Skin of body (tissue), 3 donors: ENCODE measurements at places on chromosomes 11 and 22. TPM values are rescaled to one million over a fixed set of nuclear protein-coding genes. Genes with fewer than 3 reads are reported as not detected.
A peak's percentile ranks its signal among the peaks of the same experiment; 100 is the strongest.

DNA sequence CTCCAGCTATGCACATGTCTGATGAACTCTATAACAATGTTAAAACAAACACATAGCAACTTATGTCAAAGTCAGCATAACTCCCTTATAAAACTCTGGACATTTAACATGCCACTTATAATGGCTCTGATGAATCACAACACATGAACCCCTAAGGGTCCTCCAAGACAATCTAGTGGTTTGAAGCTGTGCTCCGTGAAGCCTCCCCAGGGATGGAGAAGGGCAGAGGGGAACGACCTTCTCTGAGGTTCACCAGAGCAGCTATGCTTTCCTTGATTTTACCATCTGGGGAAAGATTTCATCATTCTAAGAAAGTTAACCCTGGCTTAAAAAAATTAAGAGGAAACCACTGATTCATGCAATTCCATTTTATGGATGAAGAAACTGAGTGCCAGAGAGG lies 84.4 kb downstream of the MPPED2 start:
- no peak for DNase-seq

The SLC35F2 gene
- 11.7 TPM for total RNA-seq

GRCh38 chr11:37402663-37403062 lies 804.6 kb upstream of the RAG2 start:
- DNase-seq: no peak

The CYP2D6 gene
- total RNA-seq: 1.4 TPM

GRCh38 chr11:17560281-17561110 lies 13.4 kb downstream of the OTOG start:
- DNase-seq: no peak

DNA sequence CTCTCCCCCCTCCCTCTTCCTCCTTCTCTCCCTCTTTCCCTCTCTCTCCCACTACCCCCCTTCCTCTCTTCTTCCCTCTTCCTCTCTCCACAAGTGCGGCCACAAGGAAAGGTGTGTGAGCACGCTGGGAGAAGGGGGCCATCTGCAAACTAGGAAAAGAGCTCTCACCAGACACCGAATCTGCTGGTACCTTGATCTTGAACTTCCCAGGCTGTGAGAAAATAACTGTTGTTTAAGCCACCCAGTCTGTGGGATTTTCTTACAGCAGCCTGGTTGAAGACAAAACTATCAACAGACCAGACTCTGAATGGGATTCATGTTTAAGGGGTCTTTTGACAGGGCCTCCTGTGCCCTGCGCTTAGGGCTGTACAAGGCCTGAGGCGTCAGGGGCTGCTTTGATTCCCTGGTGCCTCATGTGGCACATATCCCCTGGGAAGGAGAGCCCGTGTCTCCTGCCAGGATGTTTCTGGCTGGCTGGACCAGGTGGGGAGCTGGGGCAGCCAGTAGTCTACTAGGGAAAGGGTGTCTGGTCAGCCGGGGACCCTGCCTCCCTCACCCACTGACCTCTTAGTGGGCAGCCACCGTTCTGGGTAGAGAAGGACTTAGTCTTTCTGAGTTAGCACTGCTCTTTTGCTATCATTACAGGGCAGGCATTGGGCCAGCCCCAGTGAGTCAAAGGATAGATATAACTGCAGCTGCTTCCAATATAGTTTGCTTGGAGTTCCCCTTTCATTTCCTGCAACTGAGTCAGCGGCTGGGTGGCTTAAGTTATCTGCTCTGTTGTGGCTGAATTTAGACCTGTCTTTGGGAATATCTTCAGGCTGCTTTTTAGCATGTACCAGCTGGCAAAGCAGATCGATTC lies 6.2 kb downstream of the PANX1 start:
- DNase-seq: peak; percentile 53

GRCh38 chr11:5269715-5270147 lies at the start of gene HBE1:
Gene HBE1, minus strand, starts transcription at chr11:5269945. Its CDS starts 55 bp downstream, at chr11:5269890.
- no peak for DNase-seq

- no peak for DNase-seq
Measured at GRCh38 chr11:62295504-62295903, 3.4 kb downstream of the SCGB1D4 start.

DNA sequence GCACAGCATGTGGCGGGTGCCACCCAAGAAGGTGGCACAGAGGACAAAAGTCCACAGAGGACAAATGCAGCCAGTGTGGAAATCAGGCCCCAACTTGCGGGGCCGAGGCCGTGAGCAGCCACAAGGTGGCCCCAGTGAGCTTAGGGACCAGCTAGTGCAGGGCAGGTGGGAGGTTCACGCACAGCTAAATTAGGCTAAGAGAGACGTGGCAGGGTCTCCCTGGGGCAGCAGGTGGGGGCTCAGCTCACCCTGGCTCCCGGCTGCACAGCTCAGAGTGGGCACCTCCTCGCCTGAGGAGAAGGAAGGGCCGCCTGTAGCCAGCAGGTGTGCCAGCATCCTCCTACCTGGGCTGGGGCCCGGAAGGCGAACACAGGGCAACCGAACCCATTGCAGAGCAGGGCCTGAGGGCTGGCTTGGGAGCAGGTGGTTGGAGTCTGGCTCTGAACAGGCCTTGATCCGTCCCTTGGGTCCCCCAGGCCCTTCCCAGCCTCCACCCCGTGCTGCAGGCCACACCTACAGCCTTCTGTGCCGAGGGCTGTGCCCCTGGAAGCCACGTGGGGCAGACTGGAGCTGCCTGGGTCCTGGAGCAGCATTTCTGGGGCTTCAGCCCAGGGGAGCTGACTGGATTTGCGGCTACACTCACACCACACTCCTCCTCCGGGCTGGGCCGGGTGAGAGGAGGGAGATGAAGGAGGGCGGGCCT lies 26.1 kb upstream of the CELSR1 start:
- no peak for DNase-seq

DNA sequence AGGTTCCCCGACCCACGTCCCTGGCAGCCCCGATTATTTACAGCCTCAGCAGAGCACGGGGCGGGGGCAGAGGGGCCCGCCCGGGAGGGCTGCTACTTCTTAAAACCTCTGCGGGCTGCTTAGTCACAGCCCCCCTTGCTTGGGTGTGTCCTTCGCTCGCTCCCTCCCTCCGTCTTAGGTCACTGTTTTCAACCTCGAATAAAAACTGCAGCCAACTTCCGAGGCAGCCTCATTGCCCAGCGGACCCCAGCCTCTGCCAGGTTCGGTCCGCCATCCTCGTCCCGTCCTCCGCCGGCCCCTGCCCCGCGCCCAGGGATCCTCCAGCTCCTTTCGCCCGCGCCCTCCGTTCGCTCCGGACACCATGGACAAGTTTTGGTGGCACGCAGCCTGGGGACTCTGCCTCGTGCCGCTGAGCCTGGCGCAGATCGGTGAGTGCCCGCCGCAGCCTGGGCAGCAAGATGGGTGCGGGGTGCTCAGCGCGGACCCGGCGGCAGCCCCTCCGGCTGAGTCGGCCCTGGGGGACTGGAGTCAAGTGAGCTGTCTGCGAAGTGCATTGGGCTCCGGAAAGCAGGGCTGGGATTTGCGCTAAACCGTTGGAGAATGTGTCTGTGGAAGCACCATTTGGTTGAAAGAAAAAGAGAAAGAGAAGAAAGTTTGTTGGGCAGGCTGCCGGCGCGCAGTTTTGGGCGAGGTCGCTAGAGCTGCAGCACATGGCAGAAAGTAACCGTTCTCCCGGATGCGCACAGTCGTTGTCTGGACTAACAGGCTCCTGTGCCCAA lies at the start of gene CD44:
Gene CD44, plus strand, starts transcription at position 229 of the 779 bp plus-strand sequence. Its CDS starts 133 bp downstream, at position 362.
- DNase-seq: peak; percentile 86

DNA sequence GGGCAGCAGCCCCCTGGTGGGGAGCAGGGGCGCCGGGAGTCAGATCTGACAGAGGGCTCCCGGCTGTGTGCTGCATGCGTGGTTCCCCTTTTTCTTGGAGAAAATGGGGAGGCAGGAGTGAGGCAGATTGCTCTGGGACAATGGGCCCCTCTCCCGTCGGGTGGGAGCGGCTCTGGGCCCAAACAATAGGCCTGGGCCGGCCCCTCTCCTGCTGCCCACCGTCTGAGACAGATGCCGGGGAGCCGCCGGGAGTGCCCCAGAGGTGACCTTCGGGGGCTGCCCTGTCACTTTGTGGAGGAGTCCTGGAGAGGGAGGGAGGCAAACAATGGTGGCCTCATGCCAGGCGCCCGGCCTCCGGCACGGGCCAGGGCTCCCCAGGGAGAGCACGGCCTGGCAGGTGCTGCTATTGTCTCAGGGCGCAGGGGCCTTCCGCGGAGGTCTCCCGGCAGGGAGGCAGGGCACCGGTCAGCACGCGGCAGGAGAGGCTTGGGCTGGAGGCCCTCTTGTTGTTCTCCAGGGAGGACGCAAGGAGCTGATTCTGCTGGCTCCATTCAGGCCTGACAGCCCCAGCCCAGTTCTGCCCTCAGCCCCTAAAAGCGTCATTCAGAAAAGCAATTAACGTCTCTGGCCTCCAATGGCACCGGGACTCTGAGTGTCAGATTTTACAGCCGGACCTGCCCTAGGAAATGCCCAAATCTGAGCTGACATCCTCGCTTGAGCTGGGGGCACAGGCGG lies 44.8 kb downstream of the SMIM38 start:
- no peak for DNase-seq

The TMEM191B gene
- 0.59 TPM for total RNA-seq

GRCh38 chr11:121048464-121049233 lies 24.7 kb downstream of the TBCEL start:
- no peak for DNase-seq

The KRTAP5-10 gene
- total RNA-seq: 1.5 TPM

- DNase-seq: no peak
Measured at GRCh38 chr11:78203184-78203583, 14.5 kb downstream of the USP35 start.

The CARD16 gene
- 16.0 TPM for total RNA-seq

The DEUP1 gene
- 0.59 TPM for total RNA-seq

The OR6A2 gene
- 0.20 TPM for total RNA-seq

DNA sequence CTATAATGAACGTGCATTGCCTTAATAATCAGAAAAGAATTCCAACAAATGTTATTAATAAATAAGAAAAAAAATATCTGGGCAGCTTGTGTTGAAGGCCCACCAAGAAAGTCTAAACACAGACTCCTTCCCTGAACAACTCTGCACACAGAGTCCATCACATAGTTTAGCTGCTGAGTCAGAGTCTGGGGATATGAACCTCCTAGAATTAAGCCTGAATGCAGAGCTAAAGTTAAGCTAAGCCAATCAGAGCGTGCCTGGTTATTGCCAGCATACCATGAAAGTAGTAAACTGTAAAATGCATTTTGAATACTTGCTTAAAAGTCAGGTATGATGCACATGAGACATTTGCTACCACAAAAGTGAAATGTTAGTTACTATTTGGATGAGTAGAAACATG lies 25.6 kb upstream of the TENM4 start:
- no peak for DNase-seq

The MS4A4A gene
- total RNA-seq: 13.8 TPM

The C11orf97 gene
- not detected for total RNA-seq

DNA sequence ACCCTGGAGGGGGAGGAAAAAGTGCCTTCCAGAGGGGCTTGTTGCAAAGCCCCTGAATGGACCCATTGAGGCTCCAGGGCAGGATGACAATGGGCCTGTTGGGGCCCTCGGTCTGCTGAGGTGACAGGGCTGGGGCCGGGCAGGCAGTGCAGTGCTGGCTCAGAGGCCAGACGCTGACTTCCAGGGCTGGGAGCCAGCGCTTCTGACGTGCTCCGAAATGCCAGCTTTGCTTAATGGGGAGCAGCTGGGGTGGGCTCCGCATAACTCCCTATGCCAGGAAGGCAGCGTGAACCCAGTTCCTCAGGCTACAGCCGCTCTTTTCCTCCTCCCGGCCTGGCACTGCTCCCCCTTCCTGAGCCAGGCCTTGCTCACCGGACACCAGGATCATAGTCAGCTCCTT lies 17.7 kb downstream of the NAV2 start:
- DNase-seq: no peak

The GLYAT gene
- total RNA-seq: not detected

The SCYL1 gene
- 30.2 TPM for total RNA-seq

- no peak for DNase-seq
Measured at GRCh38 chr22:38614332-38615063, 41.7 kb downstream of the FAM227A start.

The SEC14L6 gene
- total RNA-seq: 18.4 TPM

GRCh38 chr22:23180893-23181720 lies 798 bp downstream of the BCR start:
- DNase-seq: no peak

DNA sequence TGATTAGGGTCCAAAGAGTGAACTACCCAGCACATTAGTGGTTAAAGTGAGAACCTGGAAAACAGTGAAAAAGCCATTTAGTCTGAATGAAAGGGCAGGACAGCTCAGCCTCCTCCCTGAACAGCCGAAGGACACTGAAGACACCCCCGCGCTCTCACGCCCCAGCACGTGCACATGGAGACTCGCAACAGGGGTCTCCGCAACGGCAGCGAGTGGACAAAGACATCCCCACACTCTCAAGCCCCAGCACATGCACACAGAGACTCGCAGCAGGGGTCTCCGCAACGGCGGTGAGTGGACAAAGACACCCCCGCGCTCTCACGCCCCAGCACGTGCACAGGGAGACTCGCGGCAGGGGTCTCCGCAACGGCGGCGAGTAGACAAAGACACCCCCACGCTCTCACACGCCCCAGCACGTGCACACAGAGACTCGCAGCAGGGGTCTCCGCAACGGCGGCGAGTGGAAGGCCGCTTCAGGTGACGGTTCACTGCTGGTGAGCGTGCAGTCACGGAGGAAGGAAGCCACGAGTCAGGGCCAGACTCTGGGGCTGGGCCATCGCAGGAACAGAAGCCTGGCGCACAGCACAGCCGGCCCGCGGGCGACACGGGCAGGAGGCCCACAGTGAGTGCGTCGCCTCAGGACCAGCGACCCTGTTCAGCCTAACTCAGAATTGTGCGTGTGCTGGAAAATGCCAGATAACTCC lies 43.6 kb downstream of the BRD1 start:
- DNase-seq: no peak

The MMP12 gene
- total RNA-seq: 0.10 TPM

The BCO2 gene
- 4.9 TPM for total RNA-seq
